NCI-H69 (cell line): ENCODE measurements at places on chromosomes 5 and 9.

DNA sequence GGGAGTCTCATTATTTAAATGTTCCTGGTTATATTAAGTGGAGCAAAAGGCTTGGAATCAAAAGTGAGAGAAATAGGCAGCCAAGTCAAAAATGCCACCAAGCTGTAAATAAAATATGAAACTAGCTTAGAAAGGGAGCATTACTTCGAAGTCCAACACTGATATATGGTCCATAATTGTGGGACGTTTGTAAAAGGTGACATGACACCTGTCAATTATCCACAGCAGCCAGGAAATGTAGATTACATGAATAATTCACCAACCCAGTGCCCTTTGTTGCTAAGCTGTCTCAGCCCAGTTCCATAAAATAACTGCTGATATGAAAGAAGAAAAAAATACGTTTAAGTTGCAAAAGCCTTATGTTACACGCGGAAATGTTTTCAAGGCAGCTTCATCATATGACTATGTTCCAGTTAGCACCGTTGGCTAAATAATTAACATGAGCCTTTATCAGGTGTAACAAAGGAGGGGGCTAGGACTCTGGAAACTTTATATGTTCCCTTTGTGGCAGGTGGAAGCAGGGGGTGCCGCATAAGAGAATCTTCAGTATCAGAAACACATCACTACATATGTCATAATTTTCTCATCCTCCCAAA is 39.9 kb upstream of the ZSWIM6 start:
- DNase-seq: no peak

GRCh38 chr5:38905516-38905915 is 59.7 kb downstream of the OSMR start:
- DNase-seq: no peak

DNA sequence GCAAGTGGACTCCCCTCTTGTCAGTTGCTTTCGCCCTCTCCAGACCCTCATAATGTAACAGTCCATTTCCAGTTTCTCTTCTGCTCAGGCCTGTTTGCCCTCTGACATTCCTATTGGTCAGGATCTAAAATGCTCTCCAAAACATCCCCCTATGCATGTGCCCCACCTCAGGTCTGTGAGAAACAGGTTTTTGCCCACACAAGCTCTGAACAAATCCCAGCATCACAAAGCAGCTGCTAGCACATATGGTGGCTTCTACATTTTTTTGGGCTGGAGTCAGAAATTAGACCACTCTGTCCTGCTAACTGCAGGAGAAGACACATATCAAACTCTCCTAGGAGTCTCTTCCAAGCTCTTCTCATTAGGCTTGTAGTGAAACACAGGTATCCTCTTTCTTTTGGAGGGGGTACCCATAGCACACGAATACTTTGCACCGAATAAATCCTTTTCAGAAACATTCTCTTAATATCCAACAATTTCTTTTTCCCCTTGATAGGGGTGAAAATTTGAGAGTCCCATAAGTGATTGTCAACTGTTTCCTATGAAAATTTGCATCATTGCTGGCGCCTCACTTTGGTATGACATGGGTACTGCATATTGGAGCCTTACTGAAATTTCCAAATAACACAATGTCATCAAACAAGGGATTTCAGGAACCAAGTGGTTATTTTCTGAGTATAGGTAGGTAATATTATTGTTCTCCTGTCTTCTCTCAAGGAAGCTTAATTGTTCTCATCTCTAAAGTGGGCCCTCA is 19.3 kb upstream of the HSPA9 start:
- DNase-seq: no peak

DNA sequence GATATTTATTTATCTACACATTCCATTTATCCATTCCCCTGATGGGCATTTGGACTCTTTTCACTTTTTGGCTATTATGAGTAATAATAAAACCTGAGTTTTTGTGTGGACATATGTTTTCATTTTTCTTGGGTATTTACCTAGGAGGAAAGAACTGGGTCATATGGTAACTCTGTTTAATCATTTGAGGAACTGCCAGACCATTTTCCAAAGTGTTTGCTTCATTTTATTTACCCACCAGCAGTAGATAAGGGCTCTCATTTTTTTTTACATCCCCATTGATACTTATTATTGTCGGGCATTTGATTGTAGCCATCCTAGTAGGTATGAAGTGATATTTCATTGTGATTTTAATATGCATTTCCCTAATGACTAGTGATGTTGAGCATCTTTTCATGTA is 7.7 kb upstream of the PTPDC1 start:
- peak; percentile 15 for DNase-seq

DNA sequence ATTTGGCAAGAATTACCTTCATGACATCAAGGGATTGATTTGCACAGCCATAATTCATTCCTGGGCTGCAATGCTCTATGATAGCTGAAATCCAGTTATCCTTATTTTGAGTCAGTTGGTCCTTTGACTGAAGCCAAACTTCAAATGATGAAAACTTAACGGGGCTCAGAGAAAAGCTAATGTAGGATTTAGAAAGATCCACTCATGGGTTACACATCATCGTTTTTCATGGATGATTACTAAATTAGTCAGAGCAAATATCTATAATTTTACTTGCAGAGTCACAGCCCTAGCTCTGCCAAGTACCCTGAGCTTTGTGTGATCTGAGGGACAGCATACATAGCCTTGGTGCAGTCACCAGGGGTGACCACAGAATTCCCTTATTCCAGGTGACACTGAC is 27.3 kb upstream of the MUSK start:
- DNase-seq: no peak

GRCh38 chr9:137643921-137644320 is 25.1 kb downstream of the EHMT1 start:
- DNase-seq: no peak
